ENCODE measurements at places on chromosomes 3 and 15. TPM values are rescaled to one million over a fixed set of nuclear protein-coding genes. Genes with fewer than 3 reads are reported as not detected.

The TUBGCP5 gene
- 6.8 TPM for total RNA-seq

DNA sequence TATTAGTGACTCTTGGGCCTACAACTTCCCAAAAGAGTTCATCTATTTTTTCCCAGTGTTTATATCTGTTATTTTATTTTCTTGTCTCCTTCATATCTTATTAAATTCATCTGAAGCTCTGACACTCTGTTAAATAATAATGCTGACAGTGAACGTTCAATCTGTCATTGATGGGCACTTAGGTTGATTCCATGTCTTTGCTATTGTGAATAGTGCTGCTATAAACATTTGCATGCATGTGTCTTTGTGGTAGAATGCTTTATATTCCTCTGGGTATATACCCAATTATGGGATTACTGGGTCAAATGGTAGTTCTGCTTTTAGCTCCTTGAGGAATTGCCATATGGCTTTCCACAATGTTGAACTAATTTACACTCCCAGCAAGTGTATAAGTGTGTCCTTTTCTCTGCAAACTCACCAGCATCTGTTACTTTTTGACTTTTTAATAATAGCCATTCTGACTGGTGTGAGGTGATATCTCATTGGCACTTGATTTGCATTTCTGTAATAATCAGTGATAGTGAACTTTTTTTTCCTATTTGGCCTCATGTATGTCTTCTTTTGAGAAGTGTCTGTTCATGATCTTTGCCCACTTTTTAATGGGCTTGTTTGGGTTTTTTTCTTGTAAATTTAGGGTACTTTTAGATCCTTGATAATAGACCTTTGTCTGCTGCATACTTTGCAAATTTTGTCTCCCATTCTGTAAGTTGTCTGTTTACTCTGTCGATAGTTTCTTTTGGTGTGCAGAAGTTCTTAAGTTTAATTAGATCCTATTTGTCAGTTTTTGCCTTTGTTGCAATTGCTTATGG is 122.5 kb downstream of the LEKR1 start:
- H3K27ac ChIP-seq, result no peak overlapping the region
- H3K36me3 ChIP-seq, result no peaks in the 10 kb centered on the region
- no peaks in the 10 kb centered on the region for H3K4me1 ChIP-seq
- H3K27me3 ChIP-seq, result no peaks in the 10 kb centered on the region
- no peak for DNase-seq

The TBC1D2B gene
- 12.5 TPM for total RNA-seq

The PAQR5 gene
- 0.74 TPM for total RNA-seq

GRCh38 chr3:101036213-101036618 is 43.0 kb upstream of the ABI3BP start:
- H3K27me3 ChIP-seq, result no peaks in the 10 kb centered on the region
- DNase-seq, result peak; percentile 67
- H3K36me3 ChIP-seq, result no peaks in the 10 kb centered on the region
- no peak overlapping the region for H3K27ac ChIP-seq
- H3K4me3 ChIP-seq, result no peak overlapping the region
- peaks cover 16% of the 10 kb centered on the region for H3K4me1 ChIP-seq

DNA sequence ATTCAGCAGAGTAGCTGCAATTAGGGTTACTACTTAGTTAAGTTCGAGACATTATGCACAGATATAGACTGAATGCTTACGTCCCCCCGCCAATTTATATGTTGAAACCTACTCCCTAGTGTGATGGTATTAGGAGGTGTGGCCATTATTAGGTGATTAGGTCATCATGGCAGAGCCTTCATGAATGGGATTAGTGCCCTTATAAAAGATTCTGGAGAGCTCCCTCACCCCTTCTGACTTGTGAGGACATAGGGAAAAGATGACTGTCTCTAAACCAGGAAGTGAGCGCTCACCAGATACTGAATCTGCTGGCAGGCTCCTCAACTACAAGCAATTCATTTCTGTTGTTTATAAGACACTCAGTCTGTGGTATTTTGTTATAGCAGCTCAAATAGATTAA is 25.6 kb upstream of the TEX9 start:
- no peak overlapping the region for H3K27ac ChIP-seq
- H3K36me3 ChIP-seq, result no peaks in the 10 kb centered on the region
- H3K4me3 ChIP-seq, result no peak overlapping the region
- no peaks in the 10 kb centered on the region for H3K27me3 ChIP-seq
- no peak for DNase-seq
- H3K4me1 ChIP-seq, result no peaks in the 10 kb centered on the region

DNA sequence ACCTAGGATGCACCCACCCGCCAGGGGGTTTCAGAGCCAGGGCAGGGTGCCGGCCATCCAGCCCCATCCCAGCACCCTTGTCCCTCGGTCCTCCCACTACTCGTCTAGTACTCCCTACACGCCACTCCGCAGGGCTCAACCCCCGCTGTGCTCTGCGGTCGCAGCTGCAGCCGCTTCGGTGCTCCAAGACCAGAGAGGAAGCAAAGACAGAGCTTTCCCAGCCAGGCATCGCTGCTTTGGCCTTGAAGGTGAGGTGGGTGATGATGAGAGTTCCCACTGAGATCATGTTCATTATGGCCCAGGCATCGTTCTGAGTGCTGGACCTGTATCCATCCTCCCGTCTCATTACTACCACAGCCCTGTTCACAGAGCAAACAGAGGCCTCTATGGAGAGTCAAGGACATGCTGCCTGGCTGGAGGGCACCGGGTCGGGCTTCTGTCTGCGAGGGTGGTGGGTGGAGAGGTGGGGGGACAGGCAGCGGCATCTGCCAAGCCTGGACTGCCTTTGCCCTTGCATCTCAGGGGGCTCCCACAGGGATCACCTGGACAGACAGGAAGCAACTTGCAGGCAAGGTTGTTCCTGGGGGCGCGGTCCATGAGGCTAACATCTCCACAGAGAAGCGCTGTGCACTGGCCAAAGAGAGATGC is 66.9 kb downstream of the KLF13 start:
- H3K27me3 ChIP-seq, result no peaks in the 10 kb centered on the region
- H3K36me3 ChIP-seq, result no peaks in the 10 kb centered on the region
- peak overlapping the region; percentile 72 for H3K4me3 ChIP-seq
- no peak for DNase-seq
- peak overlapping the region; percentile 99 for H3K27ac ChIP-seq
- H3K4me1 ChIP-seq, result peaks cover 45% of the 10 kb centered on the region

GRCh38 chr3:70400194-70400593 is 87.8 kb upstream of the MDFIC2 start:
- DNase-seq, result no peak
- H3K4me1 ChIP-seq, result no peaks in the 10 kb centered on the region
- H3K27ac ChIP-seq, result no peak overlapping the region
- no peak overlapping the region for H3K4me3 ChIP-seq
- no peaks in the 10 kb centered on the region for H3K27me3 ChIP-seq

The BCL6 gene
- total RNA-seq, result 88.6 TPM

DNA sequence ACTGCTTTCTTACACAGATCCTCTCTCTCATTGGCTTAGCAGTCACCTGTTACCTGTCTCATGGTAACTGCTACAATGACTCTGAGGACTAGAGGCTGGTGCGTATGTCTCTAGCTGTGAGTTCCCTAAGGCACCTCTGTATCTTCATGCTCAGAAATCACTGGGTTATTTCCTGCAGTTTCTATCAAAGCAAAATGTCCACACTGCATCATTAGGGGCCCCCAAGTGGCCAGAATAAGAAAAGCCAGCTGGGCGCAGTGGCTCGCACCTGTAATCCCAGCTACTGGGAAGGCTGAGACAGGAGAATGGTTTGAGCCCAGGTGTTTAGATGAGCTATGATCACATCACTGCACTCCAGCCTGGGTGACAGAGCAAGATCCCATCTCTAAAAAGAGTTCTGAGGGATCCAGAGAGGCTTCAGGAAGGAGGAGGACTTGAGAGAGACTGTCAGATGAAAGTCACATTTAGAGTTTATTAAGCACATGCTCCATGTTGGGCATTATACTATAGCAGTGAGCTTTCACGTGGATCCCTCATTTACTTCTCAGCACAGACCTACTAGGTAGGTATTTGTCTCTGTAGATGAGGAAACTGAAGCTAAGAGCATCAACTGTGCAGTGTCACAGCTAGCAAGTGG is 2.3 kb upstream of the VPS18 start:
- H3K27ac ChIP-seq, result no peak overlapping the region
- no peaks in the 10 kb centered on the region for H3K27me3 ChIP-seq
- peaks cover 19% of the 10 kb centered on the region for H3K4me1 ChIP-seq
- no peak for DNase-seq
- H3K36me3 ChIP-seq, result peaks cover 9% of the 10 kb centered on the region

The SMAD3 gene
- total RNA-seq, result 20.8 TPM

The DNAJA4 gene
- total RNA-seq, result 78.0 TPM

The KLHL40 gene
- total RNA-seq, result 0.63 TPM

GRCh38 chr15:38514601-38515000 is 50.0 kb downstream of the RASGRP1 start:
- H3K36me3 ChIP-seq, result no peaks in the 10 kb centered on the region
- no peak for DNase-seq
- no peaks in the 10 kb centered on the region for H3K27me3 ChIP-seq
- no peak overlapping the region for H3K4me3 ChIP-seq

Measured in right atrium auricular region (tissue), 2 donors.